Astrocyte of the hippocampus (primary cell): ENCODE measurements at places on chromosomes 4 and X.

DNA sequence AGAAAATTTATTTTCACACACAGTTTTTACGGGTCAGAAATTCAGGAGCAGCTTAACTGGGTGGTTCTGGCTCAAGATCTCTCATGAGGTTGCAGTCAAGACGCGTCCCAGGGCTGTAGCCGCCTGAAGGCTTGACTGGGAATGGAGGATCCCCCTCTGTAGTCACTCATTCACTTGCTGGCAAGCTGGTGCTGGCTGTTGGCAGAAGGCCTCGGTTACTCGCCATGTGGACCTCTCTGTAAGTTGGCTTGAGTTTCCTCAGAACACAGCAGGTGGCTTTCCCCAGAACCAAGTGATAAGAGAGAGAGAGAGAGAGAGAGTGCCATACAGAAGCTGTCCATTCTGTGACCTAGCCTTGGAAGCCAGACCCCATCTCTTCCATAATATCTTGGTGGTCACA, 132.8 kb downstream of the DCLK2 start:
- DNase-seq = no peak

GRCh38 chr4:27040356-27040755, 179.7 kb downstream of the STIM2 start:
- no peak for DNase-seq

DNA sequence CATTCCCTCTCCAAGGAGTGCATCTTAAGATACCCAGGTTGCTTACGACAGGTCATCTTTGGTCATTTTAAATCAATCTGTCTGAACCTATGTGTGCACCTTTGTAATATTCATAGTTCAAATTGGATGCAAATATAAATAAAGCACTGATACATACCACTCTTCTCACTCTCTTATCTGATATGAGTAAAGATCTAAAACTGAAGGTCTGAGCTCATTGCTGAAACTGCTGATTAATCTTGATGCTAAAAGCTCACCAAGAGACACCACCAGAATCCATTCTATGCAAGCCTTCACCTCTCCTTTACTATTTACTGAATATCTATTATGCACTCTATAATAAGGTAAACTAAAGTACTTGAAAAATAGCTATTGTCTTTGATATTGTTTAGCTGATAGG, 16.6 kb downstream of the HSD17B13 start:
- DNase-seq = no peak

- DNase-seq = no peak
Observed at GRCh38 chrX:9374555-9374954, 90.3 kb upstream of the TBL1X start.

DNA sequence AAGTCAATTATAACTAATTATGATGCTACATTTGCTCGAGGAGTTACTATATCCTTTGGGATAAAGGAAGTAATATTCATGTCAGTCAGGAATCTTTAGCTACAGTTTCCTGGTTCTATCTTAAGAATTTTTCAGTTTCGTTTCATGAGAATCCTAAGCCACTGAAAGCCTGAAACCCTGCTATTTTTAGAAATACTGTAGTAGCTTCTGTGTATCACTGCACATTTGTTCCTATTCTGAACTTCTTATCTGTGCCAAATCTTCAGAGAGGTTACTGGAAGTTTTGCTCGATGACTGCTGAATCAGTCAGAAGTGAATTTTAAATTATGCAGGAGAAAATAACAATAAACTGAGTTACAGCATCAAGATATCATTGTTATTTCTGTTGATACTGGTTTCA, 249.2 kb downstream of the TENM3 start:
- peak; percentile 58 for DNase-seq

GRCh38 chr4:42543762-42544161, 113.1 kb downstream of the ATP8A1 start:
- no peak for DNase-seq

DNA sequence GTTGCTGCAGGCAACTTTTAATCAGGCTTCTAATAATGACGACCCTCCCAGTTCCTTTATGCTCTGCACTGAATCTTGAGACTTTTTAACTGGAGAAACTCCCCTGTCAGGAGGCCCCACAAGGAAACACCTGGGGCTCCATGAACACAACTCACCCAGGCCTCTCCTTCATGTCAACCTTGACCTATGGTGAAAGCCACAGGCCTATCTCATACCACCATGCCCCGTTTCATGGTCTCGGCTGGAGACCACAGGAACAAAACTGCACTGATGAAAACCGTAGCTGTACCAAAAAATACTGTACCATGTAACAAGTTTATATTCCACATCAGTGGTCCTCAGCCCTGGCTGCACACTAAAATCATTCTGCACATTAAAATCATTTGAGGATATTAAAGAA, 57.0 kb downstream of the ZNF827 start:
- no peak for DNase-seq

DNA sequence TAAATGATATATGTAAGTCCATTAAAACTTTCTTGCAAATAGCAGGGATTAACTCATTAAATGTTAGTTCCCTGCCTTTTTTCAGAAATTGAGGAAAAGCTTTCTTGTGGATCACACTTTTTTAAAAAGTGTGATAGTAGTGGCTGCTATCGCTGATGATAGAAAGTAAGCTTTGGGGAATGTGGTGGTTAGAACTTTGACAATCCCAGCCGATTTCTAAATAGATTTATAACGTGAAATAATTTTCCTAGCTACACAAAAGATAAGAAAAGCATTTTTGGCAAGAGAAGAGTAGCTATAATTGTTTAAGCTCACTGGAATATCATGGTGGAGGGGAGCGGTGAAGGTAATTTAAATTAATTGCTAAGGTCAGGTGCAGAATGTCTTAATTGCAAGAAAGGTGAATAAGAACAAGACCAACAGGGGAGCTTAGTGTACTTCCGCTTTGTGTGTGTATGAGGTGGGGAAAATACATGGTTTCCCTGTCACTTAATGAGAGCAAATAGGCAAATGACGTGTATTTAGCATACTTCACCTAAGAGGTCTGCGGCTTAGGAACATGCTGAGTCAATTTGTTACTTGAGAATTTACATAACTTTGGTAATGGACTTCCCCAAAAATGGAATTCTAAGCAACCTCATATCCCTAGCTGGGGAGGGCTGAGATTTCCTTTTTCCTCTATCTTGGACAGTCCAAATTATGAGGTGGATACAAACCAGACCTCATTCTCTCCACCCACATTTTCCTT, 11.7 kb upstream of the IL21 start:
- DNase-seq = peak; percentile 43

DNA sequence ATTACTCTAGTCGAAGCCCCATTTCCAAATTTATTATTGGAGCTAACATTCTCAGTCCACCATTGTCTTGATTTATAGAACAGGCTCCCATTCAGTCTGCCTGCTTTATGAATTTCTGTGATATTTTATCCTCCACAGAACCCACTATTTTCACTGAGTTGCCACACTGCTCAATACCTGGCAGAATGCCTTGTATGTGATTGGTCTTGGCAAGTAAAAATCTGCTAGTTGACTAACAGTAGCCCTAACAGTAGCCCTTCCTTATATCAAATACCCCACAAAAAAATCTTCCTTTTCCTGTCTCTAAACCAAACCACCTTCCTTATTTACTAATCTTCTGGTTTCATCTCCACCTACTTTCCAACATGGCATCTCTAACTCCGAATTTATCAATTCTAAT, 82.6 kb downstream of the CHM start:
- DNase-seq = peak; percentile 1

- DNase-seq = peak; percentile 36
Observed at GRCh38 chr4:17854036-17854435, 43.3 kb downstream of the NCAPG start.

GRCh38 chrX:84219551-84219950, 31.6 kb upstream of the RPS6KA6 start:
- DNase-seq = peak; percentile 2

DNA sequence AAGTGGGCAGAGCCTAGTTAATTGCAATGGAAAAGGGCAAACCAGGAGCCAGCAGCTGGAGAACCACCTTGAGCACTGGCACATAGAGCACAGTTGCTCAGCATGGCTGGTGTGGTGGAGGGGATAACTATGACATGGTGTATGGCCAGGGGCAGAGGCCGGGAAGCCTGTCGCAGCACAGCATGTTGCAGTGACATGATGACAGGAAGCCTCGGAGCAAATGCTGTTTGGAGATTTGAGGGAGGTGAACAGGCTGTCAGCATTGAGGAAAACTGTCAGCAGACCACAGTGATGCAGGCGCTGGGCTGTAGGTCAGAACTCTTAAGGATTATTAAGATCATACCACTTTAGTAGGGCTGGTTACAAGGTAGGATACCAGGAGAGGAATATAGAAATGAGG, 228.7 kb downstream of the CBR4 start:
- no peak for DNase-seq

DNA sequence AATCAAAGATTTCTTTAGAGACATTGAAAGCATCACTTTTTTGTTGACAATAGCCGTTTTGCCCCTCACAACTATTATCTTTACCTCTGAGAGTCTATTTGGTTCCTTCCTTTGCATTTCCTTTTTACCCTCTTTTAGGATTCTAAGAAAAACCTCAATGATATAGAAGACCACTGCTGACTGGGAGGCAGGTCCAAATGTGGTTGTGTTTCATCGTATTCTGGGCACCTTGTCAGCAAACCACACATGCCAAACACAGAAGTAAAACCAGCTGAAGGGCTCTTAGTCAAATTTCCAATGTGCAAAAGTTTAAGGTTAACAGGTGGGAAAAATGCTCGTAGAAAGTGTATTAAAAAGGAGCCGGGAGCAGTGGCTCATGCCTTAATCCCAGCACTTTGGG, 5.1 kb upstream of the PRMT9 start:
- no peak for DNase-seq
